Neural crest cell (in vitro differentiated cells): ENCODE measurements at places on chromosomes 6 and 20. TPM values are rescaled to one million over a fixed set of nuclear protein-coding genes. Genes with fewer than 3 reads are reported as not detected.

GRCh38 chr20:35013421-35014411 is 58.0 kb downstream of the MYH7B start:
- no peak for DNase-seq

DNA sequence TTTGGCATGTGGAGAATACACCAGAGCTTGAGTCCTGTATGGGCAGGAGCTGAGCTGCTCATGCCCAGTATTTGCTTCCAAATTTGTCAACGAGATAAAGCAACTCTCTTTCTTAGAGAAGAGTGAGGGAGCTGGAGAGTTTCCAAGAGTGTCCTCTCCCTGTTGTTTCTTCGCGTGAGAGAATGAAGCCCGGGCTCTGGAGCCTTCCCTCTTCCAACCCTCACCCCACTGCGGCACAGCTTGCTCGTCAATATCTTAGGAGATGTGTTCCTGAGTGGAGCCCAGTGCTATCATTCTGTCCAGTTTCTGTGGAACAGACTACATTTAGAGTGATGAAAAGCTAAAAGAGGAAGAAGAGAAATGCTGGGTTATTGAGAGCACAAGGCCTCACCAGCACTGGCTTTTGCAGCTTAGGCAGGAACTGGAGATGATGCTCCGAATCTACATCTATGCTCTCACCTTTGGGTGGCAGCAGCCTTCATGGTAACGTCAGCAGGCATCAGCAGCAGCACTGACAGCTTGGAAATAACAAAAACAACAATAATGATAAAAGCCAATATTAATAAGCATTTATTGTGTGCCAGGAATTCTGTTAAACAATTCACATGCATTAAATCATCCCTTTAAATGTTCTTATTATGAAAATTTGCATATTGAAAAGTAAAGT is 66.5 kb upstream of the TFB1M start:
- DNase-seq = no peak

The FAM184A gene
- total RNA-seq = 7.6 and 7.8 TPM in 2 replicates

DNA sequence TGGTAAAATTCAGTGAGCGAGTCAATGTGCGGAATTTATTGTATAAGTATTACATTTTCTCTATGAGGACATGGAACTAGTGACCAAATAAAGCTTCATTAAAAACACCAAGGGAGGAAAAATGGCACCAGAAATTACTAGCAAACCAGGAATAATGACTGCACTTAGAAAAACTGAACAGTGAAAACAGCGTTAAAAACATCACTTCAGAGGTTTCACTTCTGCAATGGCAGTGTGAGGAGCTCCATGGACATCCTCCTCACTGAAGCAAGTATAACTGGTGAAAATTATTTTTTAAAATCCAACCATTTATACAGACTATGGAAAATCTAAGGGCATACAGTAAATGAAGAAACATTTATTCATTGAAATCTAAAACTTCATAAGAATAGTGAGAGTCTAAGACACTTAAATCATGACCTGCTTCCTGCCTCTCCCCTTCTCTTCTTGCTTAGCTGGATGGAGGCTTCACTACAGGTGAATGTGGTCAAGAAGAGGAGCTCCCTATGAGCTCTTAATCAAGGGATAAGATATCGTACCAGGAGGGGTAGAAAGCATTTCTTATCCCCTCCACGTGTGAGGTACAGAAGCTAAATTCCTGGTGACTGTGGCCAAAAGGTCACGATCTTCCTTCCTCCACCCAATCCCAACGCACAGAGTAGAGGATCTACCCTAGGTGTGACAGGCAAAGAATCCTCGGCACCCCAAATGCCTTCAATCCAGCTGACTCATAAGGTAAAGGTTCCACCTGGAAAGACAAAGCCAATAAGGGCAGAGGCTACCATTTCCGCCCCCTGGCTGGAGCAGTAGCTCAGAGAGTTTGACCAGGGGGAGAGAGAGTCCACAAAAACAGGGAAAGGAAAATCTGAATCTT is 12.3 kb upstream of the ASF1A start:
- DNase-seq = no peak

DNA sequence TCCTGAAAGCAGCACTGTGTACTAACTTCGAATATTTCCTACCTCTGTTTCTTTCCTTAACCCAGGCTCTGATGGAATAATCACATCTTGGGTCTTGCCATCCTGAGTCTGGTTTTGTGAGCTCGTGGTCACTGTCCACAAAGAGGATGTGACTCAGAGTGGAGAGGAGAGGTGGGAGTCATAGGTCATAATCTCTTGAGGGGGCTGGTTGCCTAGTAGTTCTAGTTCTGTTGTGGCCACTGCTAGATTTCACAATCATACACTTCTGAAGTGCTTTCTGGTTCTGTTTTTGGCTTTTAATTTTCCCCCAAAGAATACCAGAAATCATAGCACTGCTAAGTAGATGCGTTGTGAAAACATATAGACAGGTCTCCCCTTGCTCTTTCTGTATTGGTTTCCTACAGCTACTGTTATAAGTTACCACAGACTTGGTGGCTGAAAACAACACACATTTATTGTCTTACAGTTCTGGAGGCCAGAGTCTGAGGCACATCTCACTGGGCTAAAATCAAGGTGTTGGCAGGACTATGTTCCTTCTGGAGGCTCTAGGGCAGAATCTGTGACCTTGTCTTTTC is 102.8 kb downstream of the NRSN1 start:
- DNase-seq = no peak

The HS3ST5 gene
- total RNA-seq = 0.25 and 0.26 TPM in 2 replicates

DNA sequence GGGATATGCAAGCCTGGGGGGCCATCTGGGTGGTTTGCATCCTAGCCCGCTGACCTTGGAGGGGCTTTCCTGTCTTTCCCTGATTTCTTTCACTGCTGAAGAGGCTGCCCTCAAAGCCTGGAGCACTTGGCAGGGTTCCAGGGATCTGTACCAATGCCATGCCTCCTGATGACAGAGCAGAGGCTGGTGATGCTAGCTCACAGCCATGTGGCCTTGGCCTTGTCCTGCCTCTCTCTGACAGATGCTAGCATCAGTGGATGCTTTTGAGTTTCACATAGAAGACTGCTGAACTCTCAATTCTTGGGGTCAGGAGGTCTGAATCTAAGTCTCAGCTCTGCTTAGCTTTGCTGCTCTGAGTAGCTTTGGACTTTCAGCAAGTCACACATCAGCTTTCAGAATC is 21.9 kb upstream of the RREB1 start:
- no peak for DNase-seq

The CGA gene
- total RNA-seq = not detected in 2 replicates

- DNase-seq = no peak
Measured at GRCh38 chr20:39778431-39778830, 816.3 kb downstream of the DHX35 start.

DNA sequence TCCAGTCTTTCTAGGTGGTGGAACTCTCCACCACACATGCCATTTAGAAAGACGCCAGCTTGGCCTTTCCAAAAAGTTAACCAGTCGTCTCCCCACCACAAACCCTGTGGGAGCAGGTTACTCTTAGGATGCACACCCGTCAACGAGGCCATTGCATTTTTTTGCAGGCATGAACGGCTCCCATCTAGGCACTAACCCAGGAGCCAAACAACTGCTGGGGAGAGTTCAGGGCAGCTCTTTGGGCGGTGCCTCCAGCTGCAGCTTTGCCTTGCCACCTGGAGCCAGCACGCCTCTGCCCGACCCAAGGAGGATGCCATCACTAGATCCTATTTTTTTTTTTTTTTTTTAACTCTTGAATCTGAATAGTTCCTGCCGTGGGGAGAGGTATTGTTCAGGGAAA is 39.9 kb downstream of the TBC1D7 start:
- no peak for DNase-seq

The SLC9A8 gene
- total RNA-seq = 9.1 and 9.7 TPM in 2 replicates

DNA sequence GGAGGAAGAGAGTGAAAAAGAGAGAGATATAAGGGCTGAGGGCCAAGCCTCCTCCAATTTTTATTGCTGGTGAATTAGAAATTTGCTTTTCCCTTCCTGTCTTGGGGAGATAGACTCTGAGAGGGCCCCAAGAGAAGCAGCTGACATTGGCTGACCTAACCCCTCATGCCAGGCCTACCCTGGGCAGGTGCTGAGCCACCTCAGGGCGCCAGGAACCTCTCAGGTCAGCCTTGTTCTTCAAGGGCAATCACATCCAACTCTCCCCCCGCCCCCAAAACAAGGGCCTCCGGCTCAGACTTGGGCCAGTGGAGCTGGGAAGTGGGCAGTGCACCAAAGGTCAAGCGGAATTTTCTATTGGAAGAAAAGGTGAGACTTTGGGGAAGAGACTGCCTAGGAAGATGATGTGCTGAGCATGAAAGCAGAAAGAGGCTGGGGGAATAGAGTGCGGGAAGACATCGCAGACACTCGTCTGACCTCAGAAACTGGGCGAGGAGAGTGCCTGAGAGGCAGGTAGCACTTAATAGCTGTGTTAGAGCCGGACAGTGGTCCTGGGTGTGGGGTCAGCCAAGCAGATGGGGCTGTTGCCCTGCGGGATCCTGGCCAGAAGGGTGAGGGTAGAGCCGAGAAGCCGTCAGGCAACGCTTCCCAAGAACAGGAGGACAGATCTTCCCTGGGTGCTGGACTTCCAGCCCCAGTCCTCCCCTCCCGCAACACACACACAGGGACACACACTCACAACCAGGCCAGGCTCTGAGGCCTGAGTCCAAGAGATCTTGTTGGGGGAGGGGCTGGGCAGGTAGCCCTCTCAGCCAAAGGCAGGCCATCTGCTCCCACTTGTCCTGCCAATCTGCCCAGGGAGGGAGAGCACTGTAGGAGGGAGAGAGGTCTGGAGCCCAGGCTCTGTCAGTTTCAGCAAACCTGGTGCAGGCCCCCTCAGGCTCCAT is 3.7 kb upstream of the FASTKD5 start:
- no peak for DNase-seq

DNA sequence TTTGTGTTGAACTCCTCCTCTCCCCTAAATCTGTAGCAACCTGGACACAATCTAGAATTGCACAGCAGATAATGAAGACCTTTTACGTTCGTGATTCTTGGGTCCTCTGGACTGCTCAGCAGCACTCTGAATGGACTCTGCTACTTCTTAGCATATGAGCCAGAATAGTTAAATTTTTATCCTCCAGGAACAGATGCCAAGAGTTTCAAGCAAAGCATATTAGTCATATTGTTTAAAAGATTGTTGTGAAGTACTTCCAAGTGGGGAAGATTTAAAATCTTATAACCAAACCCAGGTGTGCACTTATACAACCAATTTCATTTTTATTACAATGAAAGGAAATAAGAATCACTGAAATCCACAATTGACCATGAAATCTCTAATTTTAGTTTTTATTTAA is 118.9 kb upstream of the EXOC2 start:
- no peak for DNase-seq

The PAK1IP1 gene
- 21.6 and 25.4 TPM in 2 replicates for total RNA-seq

DNA sequence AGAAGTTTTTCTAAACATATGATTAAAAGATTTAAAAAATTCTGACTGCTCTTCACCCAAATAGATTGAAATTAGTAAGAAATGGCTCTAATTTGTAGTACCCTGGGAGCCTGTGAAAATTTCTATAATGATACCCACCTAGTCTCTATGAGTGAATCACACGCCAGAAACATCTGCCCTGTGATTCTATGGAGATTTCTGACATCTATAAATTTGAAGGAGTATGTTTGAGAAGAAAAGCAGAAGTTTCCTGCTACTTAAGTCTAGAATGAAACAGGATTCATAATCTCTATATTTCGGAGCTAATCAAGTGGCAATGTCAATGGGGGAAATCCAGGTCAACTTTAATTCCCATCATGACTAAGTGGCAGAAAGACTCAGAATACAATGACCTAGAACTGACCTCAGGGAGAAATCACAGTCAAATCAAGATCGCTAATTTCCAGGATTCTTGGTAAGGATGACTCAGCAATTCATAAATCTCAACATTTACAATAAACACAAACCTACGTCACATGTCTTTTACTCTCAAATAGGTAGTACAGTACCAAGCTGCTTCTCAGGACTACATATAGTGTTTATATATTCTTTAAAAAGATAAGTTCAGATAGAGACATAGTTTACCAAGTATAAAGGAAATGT is 186.2 kb upstream of the TNFAIP3 start:
- DNase-seq = no peak

GRCh38 chr6:66096679-66097078 is 389.7 kb upstream of the EYS start:
- DNase-seq = no peak

GRCh38 chr20:49712996-49713752 is 504 bp downstream of the B4GALT5 start:
- DNase-seq = peak; percentile 7

The B3GALT4 gene
- total RNA-seq = 2.0 and 2.8 TPM in 2 replicates

- peak; percentile 69 for DNase-seq
Measured at GRCh38 chr6:138588805-138589434, 89.6 kb upstream of the NHSL1 start.

GRCh38 chr20:56018716-56019115 is 13.4 kb upstream of the CBLN4 start:
- DNase-seq = no peak

The C6orf15 gene
- total RNA-seq = not detected in 2 replicates

DNA sequence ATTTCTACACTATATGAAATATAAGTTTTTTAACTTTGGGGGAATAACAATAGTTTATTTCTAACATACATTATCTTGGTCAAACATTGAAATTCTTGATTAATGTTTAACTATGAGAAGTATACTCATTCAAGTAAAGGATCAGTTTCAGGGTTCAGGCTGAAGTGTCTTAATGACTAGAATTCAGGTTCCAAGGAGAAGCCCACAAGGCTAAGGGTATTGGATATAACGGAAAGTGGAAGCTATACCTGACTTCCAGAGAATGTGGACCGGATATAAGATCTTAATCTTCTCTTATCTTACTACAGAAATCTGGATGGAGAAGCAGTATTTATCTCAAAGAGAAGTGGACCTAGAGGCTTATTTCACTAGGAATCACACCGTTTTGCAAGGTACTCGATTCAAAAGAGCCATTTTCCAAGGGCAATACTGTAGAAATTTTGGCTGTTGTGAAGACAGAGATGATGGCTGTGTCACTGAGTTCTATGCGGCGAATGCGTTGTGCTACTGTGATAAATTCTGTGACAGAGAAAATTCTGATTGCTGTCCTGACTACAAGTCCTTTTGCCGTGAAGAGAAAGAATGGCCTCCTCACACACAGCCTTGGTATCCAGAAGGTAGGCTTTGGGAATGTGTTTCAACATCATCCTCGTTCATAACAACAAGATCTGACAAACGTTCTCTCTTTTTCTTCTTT is at the start of gene TINAG:
Gene TINAG (plus strand): TSS at position 153 of the 697 bp plus-strand sequence. CDS start 110 bp downstream, at position 263.
- DNase-seq = no peak

DNA sequence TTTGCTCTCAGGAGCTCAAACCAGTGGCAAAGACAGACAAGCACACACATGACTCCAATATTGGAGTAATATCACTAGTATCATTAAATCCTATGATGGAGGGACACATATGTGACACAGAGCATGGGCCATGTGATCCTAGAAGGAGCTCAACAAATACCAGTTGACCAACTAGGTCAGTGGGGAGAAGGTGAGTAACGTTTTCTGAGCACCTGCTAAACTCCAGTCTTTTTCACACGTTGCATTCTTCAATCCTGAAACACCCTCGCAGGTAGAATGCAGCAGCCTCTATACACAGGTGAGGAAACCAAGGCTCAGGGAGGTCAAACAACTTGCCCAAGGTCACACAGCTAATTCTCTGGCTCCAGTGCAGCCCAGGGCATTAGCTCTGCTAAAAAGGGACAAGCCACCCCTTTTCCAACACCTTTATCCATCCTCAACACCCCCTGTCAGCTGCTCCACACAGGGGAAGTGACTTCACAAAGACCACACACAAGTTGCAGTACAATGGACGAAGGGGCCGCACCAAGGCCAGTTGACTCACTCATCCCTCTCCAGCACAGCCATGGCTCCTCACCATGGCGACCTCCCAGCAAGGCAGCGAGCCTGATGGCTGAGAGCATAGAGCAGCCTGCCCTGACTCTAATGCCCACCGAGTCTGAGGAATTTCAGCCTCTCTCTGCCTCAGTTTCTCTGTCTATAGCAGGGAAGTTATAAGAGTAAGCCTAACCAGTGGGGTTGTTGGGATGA is 4.4 kb downstream of the CAPN11 start:
- DNase-seq = no peak

The AFDN gene
- 142 and 143 TPM in 2 replicates for total RNA-seq
